ENCODE measurements at places on chromosomes 3 and 15. TPM values are rescaled to one million over a fixed set of nuclear protein-coding genes. Genes with fewer than 3 reads are reported as not detected.

DNA sequence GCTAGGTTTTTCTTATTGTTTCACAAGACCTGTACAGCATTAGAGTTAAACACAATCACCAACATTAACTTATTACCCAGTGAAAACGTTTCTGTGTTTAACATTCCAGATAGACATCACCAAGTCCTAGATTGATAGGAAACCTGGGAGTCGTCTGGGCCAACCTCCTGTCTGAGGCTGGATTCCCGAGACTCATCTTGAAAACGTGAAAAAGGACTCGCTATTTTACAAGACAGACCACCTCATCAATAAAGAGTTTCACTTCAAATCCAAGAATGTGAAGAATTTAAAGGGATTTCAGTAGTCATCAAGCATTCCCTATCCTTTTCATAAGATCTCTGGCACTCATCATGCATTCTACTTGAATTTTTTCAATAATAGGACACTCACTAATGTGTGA, 626.6 kb downstream of the MCTP2 start:
- H3K27ac ChIP-seq = no peak overlapping the region
- H3K4me3 ChIP-seq = no peak overlapping the region
- no peaks in the 10 kb centered on the region for H3K36me3 ChIP-seq

GRCh38 chr15:85625856-85626255, 168.9 kb downstream of the KLHL25 start:
- H3K36me3 ChIP-seq = no peaks in the 10 kb centered on the region
- peaks cover 65% of the 10 kb centered on the region for H3K4me1 ChIP-seq
- peak overlapping the region; percentile 12 for H3K4me3 ChIP-seq
- H3K27ac ChIP-seq = peak overlapping the region; percentile 39
- DNase-seq = peak; percentile 77

DNA sequence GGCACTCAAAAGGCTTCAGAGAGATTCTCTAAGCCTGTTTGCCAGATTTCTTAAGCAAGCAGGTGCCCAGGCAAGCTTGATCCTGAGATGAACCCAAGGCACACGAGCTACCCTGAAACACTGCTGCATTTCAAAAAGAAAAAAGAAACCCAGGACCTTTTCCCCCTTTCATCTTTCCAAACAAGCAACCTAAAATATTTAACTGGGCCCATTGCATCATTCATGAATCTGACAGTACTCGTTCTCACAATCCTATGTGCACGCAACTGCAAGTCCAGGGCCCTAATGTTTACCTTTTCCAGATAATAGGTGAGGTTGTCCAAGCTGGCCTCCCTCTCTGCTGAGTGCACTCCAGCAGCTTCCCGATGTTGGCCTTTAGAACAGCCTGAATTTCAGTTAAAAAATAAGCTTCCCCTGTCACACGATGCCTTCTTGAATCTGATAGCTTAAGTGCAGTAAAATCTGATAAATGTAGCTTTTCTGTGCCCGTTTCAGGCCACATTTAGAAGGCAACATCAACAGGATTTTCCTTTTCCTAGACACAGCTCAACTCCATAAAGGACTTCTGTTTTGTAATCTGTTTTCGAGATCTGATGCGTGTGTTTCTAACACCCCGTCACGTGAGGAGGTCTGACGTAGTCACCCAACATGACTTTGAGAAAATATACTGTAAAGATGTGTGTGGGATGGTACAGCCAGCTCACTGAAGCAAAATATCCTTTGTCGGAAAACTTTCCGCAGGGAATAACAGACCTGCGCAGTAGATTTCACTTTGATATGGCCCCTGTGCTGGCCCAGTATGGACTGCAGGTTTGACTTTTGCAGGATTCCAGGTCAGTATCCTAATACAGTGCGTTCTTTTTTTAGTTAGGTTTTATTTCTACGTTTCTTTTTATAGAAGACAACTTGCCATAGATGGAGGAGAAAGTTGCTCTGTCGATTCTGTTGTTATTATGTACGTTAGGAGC, 55.1 kb upstream of the RASA2 start:
- peaks cover 19% of the 10 kb centered on the region for H3K36me3 ChIP-seq
- DNase-seq = no peak

GRCh38 chr15:56272454-56272853, 28.8 kb upstream of the RFX7 start:
- no peak for DNase-seq

DNA sequence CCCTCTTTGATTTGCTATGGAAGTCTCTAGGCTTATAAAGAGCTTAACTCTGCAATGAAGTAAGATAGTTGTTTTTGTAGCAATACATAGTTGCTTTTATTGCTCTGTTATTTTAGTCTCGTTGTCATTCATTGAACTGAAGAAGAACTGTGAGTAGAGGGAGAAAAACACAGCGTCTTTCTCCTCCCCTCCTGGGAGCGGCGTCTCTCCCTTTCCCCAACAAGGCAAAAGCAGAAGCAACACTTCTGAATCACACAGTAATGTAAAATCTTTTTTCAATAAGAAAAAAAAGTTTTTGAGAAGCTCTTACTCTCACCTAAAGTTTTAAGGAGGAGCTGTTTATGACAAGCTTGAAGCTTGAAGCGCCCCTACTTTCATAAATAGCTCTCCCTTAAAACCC, 119.3 kb upstream of the SLC7A14 start:
- H3K4me1 ChIP-seq = no peaks in the 10 kb centered on the region
- H3K36me3 ChIP-seq = no peaks in the 10 kb centered on the region
- no peaks in the 10 kb centered on the region for H3K27me3 ChIP-seq
- DNase-seq = no peak
- H3K4me3 ChIP-seq = no peak overlapping the region
- no peak overlapping the region for H3K27ac ChIP-seq

DNA sequence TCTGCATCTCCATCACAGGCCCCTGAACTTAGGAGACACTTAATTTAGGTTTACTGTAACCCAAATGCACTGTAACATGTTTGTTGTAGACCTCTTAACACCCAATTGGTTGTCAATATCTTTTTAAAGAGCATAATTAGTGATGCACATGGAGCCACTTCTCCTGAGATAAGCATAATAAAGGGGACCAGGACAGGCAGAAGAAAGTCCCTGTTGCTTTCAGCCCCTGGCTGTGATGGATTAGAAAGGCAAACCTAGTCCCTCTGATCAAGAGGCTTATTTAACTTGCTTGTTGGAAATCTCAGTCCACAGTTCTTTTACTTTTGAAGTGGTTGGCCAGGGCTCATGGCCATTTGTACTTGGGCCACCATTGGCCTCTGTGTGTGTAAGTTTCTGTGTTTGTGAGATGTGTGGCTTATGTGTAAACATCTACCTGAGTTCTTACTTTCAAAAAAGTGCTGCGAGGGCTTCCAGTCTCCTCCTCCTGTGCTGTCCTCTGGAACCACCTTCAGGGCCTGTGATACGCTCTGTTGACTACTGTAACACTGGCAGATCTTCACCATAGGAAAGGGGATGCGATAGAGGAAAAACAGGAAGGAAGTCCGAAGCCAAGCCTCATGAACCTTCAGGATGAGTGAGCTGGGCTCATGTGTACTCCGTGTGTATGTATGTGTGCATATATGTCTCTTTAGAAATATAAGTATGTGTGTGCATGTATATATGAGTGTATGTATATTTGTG, 136.2 kb downstream of the EPHB1 start:
- no peak overlapping the region for H3K4me3 ChIP-seq
- H3K27ac ChIP-seq = no peak overlapping the region
- H3K27me3 ChIP-seq = no peaks in the 10 kb centered on the region
- no peaks in the 10 kb centered on the region for H3K4me1 ChIP-seq
- H3K36me3 ChIP-seq = no peaks in the 10 kb centered on the region
- no peak for DNase-seq

COL6A5 gene
- polyA plus RNA-seq = not detected

GRCh38 chr3:117463276-117464115, 753.9 kb downstream of the TUSC7 start:
- no peak overlapping the region for H3K4me3 ChIP-seq
- H3K4me1 ChIP-seq = no peaks in the 10 kb centered on the region
- no peaks in the 10 kb centered on the region for H3K27me3 ChIP-seq
- H3K27ac ChIP-seq = no peak overlapping the region

ALAS1 gene
- polyA plus RNA-seq = 35.4 TPM

GRCh38 chr15:39502611-39503195, 78.2 kb upstream of the THBS1 start:
- no peak overlapping the region for H3K4me3 ChIP-seq
- no peak overlapping the region for H3K27ac ChIP-seq
- no peaks in the 10 kb centered on the region for H3K36me3 ChIP-seq
- no peak for DNase-seq
- H3K4me1 ChIP-seq = no peaks in the 10 kb centered on the region
- no peaks in the 10 kb centered on the region for H3K27me3 ChIP-seq

DNA sequence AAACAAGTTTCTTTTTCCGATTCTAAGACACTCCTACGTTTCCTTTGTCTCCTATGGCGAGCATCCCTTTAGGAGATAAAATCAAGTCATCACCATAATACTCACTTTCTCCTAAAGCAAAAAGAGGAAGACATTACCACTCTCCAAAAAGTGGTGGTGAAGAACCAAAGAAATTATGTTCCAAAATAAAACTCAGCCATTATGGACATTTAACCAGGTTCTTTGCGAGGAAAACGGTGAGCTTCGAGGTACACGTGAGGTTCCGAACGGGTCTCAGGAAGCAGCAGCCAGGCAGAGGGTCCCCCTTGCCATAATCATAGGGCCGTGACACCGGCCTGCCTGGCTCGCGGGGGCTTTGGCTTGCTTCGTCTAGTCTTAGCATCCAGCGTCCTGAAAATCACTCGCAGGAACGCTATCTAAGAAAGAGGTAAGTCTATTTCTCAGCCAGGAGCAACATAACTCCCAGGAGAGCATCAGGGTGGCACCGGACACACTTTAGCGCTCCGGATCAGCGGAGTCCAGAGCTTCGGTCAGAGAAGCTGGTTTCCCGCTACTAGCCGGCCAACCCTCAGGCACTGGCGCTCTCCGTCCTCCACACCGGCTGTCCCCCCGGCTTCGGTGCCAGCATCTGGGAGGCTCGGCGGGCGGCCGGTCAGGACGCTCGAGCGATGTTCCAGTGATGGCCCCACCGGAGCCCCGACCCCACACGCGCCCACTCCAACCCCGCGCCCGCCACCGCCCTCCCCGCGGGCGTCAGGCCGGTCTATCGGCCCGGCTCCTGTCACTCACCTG, 581 bp downstream of the IP6K1 start:
- no peaks in the 10 kb centered on the region for H3K27me3 ChIP-seq
- peaks cover 36% of the 10 kb centered on the region for H3K4me1 ChIP-seq
- peak overlapping the region; percentile 79 for H3K4me3 ChIP-seq
- peak overlapping the region; percentile 89 for H3K27ac ChIP-seq

SCAANT1 gene
- polyA plus RNA-seq = not detected

- no peaks in the 10 kb centered on the region for H3K27me3 ChIP-seq
- DNase-seq = no peak
- peaks cover 15% of the 10 kb centered on the region for H3K4me1 ChIP-seq
- no peak overlapping the region for H3K4me3 ChIP-seq
- peaks cover 12% of the 10 kb centered on the region for H3K36me3 ChIP-seq
Observed at GRCh38 chr3:142433110-142433509, 14.7 kb downstream of the XRN1 start.

DNA sequence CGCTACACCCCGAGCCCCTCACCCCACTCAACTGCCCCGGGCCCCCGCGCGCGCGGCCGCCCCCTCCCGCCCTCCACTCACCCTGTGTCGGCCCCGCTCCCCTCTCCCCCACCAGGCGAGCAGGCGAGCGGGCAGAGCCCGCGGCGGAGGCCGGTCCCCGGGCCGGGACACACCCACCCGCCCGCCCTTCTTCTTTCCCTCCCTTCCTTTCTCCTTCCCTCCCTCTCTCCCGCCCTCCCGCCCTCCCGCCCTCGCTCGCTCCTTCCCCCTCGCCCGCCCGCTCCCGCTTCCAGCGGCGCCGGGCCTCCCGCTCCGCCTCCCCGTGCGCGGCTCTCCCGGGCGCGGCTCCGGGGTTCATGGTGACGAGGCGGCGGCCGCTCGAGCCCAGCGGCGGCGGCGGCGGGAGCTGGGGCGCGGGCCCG, at the start of gene CTDSPL:
TSS of gene CTDSPL (plus strand) at position 261 of the 422 bp plus-strand sequence. CDS start 320 bp downstream, outside the sequence.
- DNase-seq = peak; percentile 9
- no peaks in the 10 kb centered on the region for H3K27me3 ChIP-seq
- H3K4me3 ChIP-seq = peak within 1 kb of the TSS; percentile 55
- H3K4me1 ChIP-seq = peaks cover 13% of the 10 kb centered on the region
- no peak within 1 kb of the TSS for H3K27ac ChIP-seq

DNA sequence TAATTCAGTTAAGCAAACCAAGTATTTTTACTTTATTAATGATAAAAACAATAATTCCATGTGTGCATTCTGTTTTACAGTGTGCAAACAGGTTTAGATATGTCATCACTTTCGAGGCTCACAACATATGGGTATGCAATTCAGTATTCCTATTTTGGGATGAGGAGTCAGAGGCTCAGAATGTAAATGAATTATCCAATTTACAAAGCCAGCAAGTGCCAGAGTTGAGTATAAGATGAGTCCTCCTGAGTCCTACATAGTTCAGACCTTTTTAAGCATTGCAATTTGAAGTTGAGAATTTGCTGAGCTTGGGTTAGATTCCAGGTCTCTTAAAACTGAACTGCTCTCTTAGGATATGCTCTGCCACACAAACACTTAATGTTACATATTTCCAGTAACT, 424.2 kb upstream of the ROBO2 start:
- no peaks in the 10 kb centered on the region for H3K27me3 ChIP-seq
- DNase-seq = no peak
- no peaks in the 10 kb centered on the region for H3K4me1 ChIP-seq
- H3K4me3 ChIP-seq = no peak overlapping the region
- H3K27ac ChIP-seq = no peak overlapping the region

- no peak overlapping the region for H3K4me3 ChIP-seq
- H3K27ac ChIP-seq = no peak overlapping the region
- no peaks in the 10 kb centered on the region for H3K4me1 ChIP-seq
- H3K36me3 ChIP-seq = no peaks in the 10 kb centered on the region
Observed at GRCh38 chr3:190183121-190183520, 62.4 kb upstream of the P3H2 start.

DNA sequence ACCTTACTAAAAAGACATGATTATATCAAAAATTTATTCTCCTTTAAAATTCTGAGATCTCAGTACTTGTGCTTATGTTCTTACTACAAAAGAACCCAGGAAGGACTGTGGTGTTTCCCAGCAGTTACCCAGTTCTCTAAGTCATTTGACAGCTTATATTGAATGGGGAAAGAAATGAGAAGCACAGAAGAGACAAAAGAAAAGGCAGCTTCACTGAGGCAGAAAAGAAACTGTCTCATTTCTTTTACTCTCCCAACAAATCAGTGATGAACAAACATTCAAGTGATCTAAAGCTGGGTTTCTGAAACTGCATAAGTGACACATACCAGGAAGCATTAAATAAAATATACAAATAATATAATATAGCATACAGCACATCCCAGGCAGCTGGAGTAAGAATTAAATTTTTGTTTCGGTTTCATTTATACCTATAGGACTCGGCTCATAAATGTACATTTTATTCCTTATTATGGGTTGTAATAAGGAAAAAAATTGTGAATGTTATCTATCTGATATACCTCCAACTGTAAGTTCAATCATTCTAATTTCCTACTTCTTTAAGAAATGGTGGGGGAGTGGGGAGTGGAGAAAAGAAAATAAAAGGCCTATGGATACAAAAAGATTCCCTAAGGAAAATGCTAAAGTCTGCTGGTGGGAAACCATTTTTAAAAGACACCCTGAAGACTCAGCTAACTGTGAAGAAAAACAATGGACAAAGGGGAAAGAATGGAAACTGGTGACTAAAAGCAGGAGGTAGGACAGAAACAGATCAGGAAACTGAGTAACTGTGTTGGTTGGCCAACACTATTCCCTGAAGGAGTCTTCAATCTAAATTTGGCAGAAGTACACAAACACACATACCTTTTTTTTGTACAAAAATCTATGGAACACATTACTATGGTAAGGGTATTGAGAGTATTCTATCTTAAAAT, 156.8 kb downstream of the TBC1D5 start:
- H3K27me3 ChIP-seq = no peaks in the 10 kb centered on the region
- DNase-seq = no peak
- no peak overlapping the region for H3K4me3 ChIP-seq
- no peaks in the 10 kb centered on the region for H3K36me3 ChIP-seq
- no peak overlapping the region for H3K27ac ChIP-seq
- H3K4me1 ChIP-seq = peaks cover 4% of the 10 kb centered on the region
